NCI-H774 (cell line): ENCODE measurements at places on chromosomes 4 and X.

GRCh38 chr4:83850435-83850834 lies 314.5 kb downstream of the GPAT3 start:
- DNase-seq: no peak

DNA sequence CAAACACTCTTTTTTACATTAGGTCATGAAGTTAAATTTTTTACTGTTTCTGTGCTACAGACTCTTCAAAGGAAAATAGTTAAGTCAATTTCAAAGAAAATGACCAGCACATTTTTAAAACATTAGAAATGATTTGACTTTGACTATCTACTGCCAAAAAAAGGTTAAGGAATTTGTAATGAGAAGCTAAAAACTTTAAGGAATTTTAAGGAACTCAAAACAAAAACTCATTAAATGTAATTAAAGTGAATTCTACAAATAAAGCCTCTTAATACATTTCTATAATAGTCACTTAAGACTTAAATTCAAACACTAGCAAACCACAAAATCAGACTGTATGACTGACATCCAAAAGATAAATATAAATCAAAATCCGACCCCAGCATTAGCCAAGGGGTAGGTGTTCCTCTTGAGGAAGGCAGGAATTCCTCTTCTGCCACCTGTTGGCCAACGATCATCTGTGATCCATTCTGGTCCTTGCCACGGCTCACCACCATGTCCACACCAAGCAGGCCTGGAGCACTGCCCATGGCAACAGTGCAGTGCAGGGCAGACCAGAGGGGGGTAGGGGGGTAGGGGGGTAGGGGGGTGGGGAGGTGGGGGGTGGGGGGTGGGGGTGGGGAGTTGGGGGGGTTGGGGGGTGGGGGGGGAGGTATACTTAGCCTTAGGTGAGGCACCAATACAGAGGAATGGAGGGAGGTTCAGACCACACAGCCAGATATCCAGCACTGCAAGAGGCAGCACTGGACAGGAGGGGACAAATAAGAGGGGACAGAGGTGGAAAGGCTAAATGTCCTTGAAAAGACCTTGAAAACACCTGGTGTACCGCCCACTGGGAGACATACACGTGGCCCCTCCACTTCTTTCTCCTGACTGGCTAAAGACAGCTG lies 287.4 kb downstream of the CHIC1 start:
- DNase-seq: no peak

DNA sequence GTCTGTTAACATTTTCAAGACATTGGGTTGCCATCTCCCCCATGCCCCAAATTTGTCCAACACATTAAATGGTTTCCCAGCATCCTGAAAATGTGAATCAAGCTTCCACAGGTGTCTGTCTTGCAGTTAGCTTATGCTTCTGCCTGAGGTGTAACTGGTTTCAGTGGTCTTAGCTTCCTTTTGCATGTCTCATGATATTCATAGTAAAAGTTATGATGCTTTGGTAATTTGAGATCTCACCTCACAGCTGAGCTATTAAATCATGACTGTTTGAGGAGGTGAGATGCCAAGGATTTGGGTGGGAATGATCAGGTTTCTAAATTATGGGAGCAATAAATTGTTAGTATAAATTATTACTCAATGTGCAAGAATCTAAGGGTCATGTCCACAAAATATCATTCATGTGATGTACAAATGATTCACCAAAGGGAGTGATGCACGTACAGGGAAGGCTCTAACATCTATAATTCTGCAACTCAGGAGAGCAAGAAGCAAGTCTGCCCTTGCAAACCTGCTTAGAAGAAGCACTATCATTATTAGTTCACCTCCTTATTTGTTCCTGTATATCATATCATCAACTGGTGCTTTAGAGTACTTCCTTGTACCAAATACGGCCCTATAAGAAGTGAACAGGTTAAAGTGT lies 17.1 kb upstream of the RAI2 start:
- DNase-seq: no peak

GRCh38 chr4:31784558-31784957 lies 1064.4 kb downstream of the PCDH7 start:
- DNase-seq: no peak

DNA sequence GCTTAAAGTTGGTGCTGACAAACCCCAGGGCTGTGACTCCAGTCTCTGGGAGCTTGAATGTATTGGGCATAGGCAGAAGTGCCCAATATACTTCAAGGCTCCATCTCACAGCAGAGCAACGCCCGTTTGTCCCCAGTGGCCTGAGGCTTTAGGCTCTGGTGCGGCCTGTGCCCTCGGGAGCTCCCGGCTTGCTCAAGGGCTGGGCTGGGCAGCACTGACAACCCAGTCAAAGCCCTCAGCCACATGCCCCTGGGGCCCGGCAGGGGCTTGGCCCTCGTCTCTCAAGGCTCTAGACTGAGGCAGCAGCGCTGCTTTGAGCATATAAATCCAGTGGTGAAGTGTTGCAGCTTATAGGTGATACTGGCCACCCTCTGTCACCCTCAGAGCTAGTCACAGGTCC lies 203.7 kb downstream of the AFAP1 start:
- no peak for DNase-seq

- no peak for DNase-seq
Measured at GRCh38 chr4:169052594-169052945, 42.5 kb upstream of the CBR4 start.

DNA sequence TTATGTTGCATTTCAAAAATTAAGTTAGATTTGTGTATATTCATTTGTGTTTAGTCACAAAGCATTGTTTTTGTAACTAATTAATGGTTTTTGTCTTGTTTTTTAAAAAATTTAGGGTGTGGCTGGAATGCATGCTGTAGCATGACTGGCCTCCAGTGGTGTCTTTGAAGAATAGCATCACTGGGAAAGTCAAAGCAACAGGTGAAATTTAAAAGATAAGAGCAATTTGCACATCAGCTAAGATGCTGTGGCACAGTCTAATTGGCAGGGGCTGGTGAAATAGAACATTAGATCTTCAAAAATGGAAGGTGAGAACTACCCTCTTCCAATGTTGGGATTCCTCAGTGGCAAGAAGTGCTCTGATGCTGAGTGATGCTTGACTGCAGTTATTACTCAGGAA lies 45.3 kb downstream of the ANK2 start:
- DNase-seq: no peak

DNA sequence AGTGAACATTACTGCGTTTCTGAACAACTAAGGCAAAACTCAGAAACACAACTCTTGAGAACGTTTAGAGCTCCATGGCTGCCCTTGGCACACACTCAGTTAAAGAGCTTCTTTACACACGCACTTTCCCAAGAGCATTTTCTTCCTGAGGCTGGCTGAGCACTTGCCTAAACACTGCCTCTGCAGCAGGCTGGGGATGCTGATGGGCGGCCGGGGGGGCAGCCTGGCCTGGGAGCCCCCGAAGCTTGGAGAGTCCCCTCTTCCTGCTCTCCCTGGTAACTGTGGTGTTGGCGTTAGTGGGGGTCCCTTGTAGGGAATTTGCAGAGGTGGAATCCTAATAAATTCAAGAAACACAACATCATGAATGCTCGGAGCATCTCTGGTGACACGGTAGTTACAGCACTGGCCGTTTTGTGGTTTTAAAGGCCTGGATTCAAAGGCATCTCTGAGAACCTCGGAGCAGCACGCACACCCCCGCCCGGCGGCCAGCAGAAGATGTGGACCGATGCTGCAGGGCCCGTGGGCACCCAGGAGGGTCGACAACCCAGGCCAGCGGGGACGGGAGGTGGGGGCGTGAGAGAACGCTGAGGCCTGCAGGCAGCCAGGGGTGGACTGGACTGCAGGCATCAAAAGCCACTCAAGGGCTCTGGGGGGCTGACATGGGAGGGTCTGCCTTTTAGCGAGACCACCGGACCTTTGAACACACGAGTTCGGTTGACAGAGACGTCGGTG lies 45.4 kb downstream of the FGFRL1 start:
- DNase-seq: no peak

DNA sequence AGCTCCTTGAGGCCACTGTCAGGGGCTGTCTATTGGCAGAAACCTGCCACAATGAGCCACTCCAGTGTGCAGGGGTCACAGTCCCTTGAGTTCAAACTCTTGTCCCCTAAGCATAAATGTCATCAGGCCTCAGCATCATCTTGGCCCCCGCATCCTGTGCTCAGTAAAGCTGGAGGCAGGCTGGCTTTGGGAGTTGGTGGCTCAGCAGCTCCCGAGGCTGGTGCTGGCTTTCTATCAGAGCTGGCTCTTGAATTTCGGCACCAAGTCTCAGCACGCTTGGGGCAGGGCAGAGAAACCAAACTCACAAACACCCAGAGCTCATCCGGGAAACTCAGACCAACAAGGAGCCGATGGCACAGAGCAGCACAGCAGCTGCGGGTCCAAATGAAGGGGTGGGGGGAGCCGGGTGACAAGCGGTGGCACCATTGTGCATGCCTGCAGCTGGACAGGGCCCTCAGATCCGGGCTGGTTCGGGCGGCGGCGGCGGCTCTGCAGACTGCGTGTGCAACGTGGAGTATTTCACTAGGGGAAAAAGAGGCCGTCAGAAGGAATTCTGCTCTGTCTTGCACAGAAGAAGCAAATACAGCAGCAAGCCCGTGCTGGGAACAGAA lies 75.5 kb downstream of the MTMR1 start:
- no peak for DNase-seq

DNA sequence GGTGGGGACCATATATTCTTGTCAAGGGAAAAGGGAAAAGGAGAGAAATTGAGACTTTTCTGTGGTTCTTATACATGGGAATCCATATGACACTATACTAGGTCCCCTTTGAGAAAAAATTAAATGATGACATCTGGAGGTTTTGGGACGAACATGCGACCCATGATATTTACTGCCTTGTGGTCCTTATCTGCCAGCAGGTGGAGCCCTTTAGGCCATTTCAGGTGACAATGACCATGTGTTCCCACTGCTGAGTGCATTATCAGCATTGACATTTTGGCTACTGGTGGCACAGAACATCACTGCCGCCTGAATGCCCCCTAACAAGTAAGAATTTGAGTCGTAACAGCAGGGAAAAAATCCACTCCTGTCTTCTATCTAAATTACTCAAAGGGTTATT lies 843.4 kb downstream of the FSTL5 start:
- no peak for DNase-seq

DNA sequence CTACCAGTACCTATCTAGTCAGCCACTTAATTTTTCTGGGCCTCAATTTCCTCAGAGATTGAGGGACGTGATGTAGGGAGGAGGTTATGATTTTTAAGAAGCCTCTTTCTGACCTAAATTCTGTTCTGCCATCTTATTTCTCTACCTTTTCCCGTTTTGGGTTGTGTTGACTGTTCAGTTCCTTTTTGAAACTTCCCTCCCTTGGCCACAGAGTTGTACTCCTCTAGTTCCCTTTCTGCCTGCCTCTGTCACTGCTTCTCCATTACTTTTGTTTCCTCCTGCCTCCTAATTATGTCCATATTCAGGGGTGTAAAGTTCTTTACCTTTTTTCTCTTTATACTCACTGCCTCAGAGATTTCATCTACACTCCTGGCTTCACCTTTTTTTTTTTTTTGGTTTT lies 25.4 kb downstream of the CLCN5 start:
- DNase-seq: no peak

- no peak for DNase-seq
Measured at GRCh38 chr4:178026999-178027398, 584.8 kb upstream of the AGA start.

DNA sequence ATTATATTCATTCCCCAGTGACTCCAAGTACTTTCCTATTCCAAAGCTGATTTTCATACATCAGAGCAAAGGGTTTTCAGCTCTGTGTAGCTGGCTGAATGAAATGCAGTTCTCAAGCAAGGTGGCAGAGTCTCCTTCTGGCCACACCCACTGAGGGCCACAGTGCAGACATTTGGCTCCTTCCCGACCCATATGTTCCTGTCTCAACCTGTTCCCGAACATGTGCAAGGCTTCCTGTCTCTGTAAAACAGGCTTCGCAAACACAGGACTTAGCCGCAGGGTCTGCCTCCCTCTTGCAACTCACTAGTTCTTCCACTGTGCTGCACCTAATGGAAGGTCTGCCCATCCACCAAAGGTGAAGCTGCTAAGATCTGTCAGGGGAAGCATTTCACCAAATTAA lies 249.2 kb downstream of the MID1IP1 start:
- DNase-seq: no peak

- DNase-seq: no peak
Measured at GRCh38 chr4:2082627-2083026, 23.5 kb downstream of the NAT8L start.

DNA sequence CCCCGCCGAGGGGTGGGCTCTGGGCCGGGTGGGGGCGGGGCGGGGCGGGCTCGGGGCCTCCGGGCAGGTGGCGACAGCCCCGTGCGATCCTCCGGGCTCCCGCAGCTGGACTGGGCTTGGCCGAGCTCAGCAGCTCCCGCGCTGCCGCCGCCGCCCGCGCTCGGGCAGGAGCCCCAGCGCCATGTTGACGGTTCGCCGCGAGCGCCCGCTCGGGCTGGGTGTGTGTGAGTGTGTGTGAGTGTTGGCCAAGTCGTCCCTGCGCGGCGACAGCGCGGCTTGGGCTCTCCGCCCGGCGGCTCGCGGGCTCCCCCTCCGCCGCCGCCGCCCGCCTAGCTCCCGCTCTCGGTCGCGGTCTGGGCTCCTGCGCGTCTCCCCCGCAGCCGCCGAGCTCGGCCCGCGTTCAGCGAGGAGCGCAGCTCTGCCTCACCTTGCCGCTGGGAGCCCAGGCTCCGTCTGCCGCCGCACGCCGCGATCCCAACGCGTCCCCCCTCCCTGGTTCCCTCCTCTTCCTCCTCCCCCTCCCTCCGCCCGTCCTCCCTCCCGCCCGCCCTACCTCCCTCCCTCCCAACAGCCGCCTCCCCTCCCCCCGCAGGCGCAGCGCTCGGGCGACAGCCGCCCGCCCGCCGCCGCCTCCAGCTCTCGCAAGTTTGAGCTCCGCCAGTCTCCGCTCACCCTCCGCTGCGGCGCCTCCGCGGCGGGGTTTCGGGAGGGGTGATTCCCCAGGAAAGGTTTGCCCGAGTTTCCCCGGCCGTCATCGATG lies at the start of gene BCOR:
TSS of gene BCOR (minus strand) at position 455 of the 760 bp plus-strand sequence. CDS start 20,029 bp downstream, outside the sequence.
- DNase-seq: peak; percentile 38

DNA sequence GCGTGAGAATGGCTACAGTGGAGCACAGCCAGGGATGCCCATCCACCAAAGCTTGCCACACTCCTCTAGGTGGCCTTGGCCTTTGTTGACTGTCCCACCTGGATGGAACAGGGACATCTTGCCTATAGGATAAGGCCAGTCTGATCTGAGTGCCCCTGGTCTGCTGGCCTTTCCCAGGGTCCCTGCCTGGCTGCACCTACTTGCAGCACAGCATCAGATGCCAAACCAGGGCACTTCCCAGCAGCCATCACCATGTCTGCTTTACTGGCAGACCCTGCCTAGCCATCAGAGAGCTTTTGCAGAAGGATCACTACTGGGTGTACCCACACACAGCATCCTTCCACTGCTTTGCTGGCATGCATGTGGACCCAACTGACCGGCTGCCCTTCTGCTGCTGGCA lies 143.2 kb downstream of the GABRA3 start:
- DNase-seq: no peak

DNA sequence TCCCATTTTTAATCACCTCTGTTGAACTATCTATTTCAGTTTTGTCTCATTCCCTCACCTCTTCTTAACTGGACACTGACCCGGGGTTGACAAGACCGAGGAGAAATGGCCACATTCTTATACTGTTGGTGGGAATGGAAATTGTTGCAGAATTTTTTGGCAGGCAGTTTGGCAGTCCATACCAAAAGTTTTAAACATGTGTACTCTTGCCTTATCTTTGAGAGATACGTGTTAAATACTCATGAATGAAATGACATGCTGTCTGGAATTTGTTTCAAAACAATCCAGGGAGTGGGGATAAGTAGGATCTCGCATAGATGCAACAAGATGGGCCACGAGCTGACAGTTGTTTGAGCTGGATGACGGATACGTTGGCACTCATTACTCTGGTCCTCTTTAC lies 12.1 kb downstream of the FGFBP1 start:
- no peak for DNase-seq

- DNase-seq: peak; percentile 14
Measured at GRCh38 chr4:70992391-70992881, 1.0 kb upstream of the DCK start.
